H9 (cell line): ENCODE measurements at places on chromosomes 6 and 20. TPM values are rescaled to one million over a fixed set of nuclear protein-coding genes. Genes with fewer than 3 reads are reported as not detected.

GRCh38 chr6:150016324-150017185 lies 8.8 kb downstream of the RAET1L start:
- no peak for DNase-seq

Gene MUCL3
- total RNA-seq, result 0.15 and 0.20 TPM in 2 replicates

DNA sequence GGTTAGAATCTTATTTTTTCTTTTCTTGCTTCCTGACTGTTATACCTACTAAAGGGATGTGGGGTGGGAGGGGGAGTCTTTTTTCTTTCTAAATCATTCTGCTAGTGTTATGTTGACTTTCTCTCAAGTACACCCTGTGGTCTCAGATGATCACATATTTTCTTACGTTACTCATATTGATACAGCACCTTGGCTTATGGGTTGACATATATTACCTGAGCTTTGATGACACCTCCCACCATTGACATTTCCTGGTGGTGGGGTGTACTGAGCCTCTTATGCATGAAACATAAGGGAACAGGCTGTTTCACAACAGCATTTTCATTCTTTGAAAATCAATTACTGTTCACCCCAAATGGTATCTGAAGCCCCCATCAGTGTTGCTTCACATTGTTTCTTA lies 169.8 kb downstream of the MMS22L start:
- no peak for DNase-seq

Gene MICB
- 6.2 and 6.8 TPM in 2 replicates for total RNA-seq

DNA sequence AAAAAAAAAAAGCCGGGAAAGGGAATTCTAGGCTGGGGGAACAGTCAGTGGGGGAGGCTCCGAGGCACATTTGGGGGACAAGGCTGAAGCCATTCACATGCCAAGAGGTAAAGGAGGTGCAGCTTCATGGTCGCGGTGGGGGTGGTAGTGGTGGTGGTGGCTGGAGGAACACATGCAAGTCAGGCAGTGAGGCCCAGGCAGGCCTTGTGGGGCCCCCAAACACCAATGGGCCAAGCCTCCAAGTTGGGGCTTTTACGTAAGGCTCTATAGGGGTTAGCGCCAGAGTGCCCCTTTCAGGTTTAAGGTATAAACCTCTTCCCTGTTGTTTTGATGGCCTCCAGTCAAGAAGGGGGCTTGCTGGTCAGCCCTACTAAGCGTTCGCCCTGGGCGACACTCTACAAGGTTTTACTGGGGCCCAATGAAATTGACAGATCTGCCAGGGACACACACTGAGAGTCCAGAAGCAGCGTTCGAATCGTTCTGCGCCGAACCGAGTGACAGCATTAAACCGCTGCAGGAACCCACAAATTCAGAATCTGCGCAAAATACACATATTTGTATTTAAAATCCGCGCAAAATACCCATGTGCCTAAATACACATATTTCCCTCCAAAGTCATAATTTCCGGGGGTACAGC lies 818 bp upstream of the AP5S1 start:
- DNase-seq, result no peak

Gene THBD
- total RNA-seq, result 0.15 and 0.28 TPM in 2 replicates

DNA sequence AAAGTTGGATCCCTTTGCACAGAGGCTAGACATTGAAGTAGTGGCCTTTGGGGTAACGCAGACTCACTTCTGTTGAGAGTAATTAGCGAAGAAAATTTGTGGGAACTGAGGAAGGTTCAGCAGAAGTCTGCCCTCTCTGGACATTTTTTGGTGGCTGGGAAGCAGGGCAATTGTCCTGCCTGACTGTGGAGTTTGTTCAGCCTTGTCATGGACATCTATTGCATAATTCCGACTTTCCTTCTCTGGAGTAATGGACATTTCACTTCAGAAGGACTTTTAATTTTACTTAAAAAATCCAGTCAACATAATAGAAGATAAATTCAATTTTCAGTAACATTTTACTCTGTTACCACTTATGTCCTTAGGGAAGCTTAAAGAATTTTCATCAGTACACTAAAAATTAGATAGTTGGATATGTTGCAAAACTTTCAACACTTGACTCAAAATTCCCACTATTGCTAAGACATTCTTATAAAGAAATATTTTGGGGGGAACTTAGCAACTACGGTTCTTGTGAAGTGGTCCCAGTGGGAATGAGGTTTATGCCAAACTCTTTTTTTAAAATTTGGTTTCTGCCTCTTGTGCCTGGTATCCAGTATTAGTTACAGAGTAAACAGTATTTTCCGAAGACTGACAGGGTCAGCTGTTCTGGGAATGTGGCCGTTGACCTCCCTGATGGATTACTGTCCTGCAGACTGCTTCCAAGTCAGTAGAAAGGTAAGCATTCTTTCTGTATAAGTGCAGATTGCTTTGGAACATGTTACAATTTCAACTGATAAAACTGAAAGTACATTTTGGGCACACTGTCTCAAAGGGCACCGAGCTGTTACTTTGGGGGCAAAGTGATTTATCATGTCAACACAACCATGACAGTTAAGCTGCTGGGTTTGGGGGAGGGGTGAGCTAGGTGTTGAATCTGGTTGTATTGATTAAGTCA lies 100.6 kb upstream of the MLIP start:
- DNase-seq, result no peak

Gene NRM
- 34.9 and 36.5 TPM in 2 replicates for total RNA-seq

Gene RPP21
- total RNA-seq, result 62.2 and 64.0 TPM in 2 replicates

- no peak for DNase-seq
Measured at GRCh38 chr20:55424968-55425367, 580.4 kb downstream of the CBLN4 start.

Gene GRM1
- 0.07 and 0.39 TPM in 2 replicates for total RNA-seq

- DNase-seq, result peak; percentile 76
Measured at GRCh38 chr6:29926413-29927274, 15.7 kb upstream of the HLA-A start.

Gene ESR1
- total RNA-seq, result not detected in 2 replicates

Gene DCDC2
- total RNA-seq, result 0.57 and 0.59 TPM in 2 replicates
